ENCODE measurements at places on chromosomes 6 and 20. TPM values are rescaled to one million over a fixed set of nuclear protein-coding genes. Genes with fewer than 3 reads are reported as not detected.
A peak's percentile ranks its signal among the peaks of the same experiment; 100 is the strongest.

Gene ARHGAP40
- not detected for polyA plus RNA-seq

Gene ZSCAN23
- polyA plus RNA-seq = 0.92 TPM

Gene LGSN
- polyA plus RNA-seq = 0.21 TPM

Gene MUCL3
- not detected for polyA plus RNA-seq

Gene TGIF2
- polyA plus RNA-seq = 32.1 TPM

Gene EYA4
- polyA plus RNA-seq = not detected

DNA sequence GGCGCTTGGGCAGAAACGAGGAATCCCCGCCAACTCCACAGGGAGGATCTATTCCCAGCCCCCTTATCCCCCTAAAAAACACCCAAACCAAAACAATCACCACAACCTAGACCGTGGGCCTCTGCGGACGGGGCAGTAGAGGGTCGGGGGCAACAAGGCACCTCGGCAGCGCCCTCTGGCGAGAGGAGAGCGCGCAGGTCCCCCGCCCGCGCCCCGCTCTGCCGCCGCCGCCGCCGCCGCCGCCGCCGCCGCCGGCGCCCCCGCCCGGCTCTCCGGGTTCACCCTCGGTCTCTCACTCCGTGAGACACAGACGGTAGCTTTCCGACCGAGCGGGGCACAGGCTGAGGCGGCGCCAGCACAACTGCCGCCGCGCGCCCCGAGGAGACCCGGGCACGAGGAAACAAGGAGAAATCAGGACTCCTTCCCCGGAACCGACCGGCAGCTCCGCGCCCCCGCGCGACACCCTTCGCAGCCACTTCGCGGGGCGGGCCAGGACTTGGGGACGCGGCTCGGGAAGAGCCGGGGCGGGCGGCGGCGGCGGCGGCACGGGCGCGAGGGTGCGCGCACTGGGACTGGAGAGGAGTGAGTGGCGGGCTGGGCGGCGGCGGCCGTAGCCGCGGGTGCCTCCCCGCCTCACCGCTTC, at the start of gene SLC35F1:
SLC35F1 (plus strand) TSS at position 307 of the 643 bp plus-strand sequence.
- DNase-seq = no peak

- DNase-seq = no peak
Measured at GRCh38 chr6:165737396-165737795, 74.4 kb upstream of the PDE10A start.

- no peak for DNase-seq
Measured at GRCh38 chr6:30121446-30122366, 8.8 kb upstream of the TRIM31 start.

GRCh38 chr6:4727671-4728435, 48.4 kb upstream of the CDYL start:
- no peak for DNase-seq

- no peak for DNase-seq
Measured at GRCh38 chr20:44319839-44320422, 8.9 kb upstream of the FITM2 start.

DNA sequence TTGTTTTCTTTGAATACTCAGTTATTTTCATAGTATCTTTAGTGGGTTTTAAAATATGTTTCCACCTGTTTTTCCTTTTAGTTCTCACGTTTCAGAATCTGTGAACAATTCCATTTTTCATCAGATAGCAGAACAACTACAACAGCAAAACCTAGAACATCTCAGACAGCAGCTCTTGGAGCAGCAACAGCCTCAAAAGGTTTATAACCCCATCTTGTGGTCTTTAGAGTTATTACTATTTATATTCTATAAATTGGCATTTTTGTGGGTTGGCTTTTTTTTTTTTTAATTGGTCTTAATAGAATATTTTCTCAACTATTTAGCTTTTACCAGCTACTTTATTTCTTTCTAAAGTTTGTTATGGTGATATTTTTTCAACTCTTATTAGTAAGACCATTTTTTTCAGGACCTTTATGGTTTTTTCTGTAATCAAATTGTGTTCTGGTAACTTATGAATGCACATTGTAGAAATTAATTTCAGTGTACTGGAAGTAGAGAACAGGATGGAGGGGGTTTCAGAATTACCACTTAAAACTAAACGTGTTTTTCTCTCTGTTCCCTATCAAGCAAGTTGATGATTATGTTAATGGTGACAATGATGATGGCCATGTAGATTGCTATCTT, 72.2 kb downstream of the SCAF8 start:
- peak; percentile 59 for DNase-seq

- DNase-seq = no peak
Measured at GRCh38 chr20:16189371-16189770, 383.9 kb downstream of the KIF16B start.

DNA sequence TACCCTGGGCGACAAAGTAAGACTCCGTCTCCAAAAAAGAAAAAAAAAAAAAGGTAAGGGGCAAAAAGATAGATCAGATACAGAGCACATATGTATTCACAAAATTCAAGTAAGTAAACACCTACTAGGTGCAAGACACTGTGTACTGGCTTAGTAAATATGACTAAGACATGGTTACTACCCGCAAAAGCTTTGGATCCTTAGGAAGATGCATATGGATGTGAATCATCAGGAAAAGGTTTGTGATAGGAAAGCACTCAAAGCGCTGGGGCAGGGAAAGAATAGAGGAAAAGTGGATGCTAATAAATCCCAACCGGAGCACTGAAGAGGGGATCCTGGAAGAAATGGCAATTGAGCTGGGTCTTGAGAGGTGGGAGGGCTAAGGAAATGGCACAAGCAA, 118.8 kb upstream of the FAM184A start:
- no peak for DNase-seq

- DNase-seq = no peak
Measured at GRCh38 chr6:166056637-166057036, 111.0 kb downstream of the TBXT start.

DNA sequence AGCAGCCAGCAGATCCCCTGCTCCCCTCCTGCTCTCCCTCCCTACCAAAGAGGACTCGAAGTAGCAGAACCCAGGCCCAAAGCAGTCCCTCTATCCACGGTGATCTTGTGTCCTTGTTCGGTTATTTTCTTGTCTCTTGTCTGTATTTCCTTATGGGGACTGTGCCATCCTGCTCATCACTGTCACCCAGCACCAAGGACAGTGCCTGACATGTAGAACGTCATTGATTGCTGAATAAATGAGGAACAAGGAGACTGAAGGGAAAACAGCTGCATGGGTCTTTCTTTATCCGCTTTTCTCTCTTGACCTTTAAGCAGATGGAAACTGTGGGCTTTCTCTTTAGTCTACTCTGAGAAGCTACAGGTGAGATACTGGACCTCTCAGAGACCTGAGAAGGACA, 29.4 kb upstream of the ZNF831 start:
- no peak for DNase-seq

Data from naive thymus-derived CD4-positive, alpha-beta T cell (primary cell).